ENCODE measurements at places on chromosomes 3 and 15. TPM values are rescaled to one million over a fixed set of nuclear protein-coding genes. Genes with fewer than 3 reads are reported as not detected.

DNA sequence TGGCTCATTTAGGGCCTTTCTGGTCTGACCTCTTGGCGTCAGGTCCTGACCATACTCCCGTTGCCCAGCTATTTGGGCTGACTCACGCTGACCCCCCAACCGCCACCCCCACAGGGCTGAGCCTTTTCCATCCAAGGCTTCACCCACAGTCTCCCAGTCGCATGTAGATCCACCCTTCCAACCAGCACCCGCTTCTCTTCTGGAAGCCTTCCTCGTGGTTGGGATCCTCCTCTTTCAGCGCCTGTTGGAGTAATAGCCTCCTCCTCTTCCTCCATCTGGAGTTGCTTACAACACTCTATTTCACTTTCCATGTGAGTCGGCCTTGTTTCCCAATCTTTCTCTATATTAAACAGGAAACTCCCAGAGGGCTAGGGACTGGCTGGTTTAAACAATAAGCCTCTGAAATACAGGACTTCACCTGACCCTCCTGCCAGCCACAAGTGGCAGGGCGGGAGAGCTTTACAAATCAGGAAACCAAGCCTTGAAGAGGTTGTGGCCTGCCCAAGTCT lies 2.1 kb upstream of the ALAS1 start:
- no peak for DNase-seq

GRCh38 chr3:40741729-40742128 lies 217.0 kb downstream of the ZNF621 start:
- no peak for DNase-seq

- no peak for DNase-seq
Measured at GRCh38 chr3:100871306-100871705, 121.9 kb downstream of the ABI3BP start.

- DNase-seq: no peak
Measured at GRCh38 chr3:192038726-192039125, 577.8 kb downstream of the PYDC2 start.

GRCh38 chr3:124558991-124559845 lies 171.0 kb upstream of the UMPS start:
- DNase-seq: peak; percentile 88

GRCh38 chr3:141228395-141228794 lies 3.2 kb upstream of the PXYLP1 start:
- no peak for DNase-seq

GRCh38 chr3:46926871-46927717 lies 49.5 kb downstream of the CCDC12 start:
- peak; percentile 73 for DNase-seq

DNA sequence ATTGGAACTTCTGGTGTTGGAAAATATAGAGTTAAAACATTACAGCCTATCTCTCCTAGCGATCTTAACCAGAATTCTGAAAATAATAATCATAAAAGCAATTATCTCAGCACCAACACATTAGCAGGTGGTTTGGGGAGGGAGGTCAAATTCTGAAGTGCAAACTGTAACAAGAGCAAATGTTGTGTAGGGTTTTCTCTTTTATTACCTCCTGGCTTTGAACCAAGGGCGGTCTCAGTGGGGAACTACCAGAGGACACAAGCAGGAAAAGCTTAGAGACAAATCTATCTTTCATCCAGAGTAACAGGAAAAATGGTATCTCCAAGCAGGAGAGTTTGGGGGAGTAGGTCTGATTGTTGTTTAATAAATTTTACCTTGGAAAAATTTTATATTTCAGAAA lies 5.5 kb upstream of the ARRDC4 start:
- DNase-seq: no peak

DNA sequence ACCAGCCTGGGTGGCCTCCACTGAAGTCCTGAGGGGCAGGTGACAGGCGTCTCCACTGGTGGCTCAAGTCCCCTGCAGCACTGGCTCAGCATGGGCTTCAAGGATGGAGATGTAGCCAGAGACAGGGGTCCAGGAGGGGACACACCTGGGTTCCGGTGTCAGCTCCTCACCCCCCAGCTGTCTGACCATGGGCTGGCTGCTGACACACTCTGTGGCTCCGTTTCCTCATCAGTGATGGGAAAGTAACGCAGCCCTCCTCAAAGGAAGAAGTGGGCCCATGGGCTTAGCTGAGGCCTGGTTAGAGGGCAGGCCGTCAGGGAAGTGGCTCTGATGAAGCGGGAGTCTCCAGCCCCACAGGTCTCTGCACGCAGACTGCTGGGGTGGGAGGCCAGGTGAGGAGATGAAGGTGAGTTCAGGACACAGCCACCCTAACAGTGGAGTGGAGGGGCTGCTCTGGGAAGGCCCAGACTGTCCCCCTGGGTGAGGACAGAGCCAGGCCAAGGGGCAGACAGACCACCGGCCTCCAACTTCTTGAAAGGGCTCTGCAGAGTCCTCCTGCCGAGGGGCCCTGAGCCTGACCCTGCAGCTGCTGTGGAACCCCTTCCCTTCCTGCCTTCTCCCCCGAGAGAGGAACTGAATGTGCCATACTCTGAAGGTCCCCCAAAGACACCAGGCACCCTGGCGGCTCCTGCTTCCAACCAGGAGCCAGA lies 24.0 kb downstream of the PSTPIP1 start:
- no peak for DNase-seq

- no peak for DNase-seq
Measured at GRCh38 chr3:38549957-38550840, 54.1 kb downstream of the EXOG start.

- DNase-seq: peak; percentile 79
Measured at GRCh38 chr3:71784914-71785531, at the start of gene PROK2. TSS of gene PROK2 (minus strand) at chr3:71785148. CDS start at chr3:71785052, 96 bp downstream.

- no peak for DNase-seq
Measured at GRCh38 chr3:50302095-50303012, 1.0 kb downstream of the HYAL1 start.

DNA sequence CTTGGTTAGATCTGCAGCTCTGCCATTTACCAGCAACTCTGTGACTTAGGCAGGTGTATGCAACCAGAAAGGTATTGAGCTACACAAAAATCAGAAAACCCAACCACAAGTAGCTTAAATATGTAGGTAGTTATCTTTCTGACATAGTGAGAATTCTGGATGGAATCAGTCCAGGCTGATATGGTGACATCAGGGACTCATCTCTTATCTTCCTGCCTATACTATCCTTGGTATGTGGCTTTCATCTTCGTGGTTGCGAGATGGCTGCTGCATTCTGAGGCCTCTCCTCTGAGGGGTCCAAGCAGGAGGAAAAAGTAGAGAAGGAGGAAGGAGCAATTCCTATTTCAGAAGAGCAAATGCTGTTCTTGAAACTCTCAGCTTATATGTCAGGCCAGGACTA lies 40.0 kb downstream of the CTDSPL start:
- no peak for DNase-seq

DNA sequence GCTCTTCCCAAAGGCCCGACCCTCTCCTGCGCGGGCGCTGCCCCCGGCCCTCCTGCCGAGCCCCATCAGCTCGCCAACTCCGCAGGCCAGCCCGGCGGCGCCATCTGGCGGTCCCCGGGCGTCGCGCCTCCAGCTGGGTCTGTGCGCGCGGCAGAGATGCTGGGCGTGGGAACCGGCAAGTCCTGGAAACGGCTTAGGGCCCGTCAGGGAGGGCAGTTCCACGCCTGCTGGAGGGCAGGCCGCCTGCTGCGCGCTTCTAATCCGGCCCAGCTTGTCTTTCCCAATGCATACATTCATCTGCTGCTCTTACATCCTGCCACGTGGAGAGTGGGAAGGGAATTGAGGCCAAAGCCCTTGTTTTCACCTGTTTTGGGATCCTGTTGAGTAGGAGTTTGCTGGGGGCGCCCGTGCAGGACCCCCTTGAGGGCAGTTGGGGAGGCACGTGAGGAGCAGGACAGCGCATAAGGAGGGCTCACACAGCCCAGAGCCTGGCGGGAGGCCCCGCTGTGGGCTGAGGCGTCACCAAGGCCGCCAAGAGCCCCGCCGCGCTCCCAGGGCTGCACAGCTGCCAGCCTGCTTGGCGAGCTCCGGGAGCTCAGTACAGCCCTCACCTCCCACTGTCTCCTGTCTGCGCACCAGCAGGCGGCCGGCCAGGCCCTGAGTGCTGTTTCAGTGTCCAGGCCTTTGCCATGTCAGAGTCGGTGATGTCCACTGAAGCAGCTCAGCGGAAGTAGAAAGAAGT lies 165.6 kb downstream of the NSMCE3 start:
- DNase-seq: peak; percentile 99

- DNase-seq: no peak
Measured at GRCh38 chr3:56365905-56366640, 102.2 kb downstream of the ERC2 start.

- peak; percentile 29 for DNase-seq
Measured at GRCh38 chr3:104556372-104557078, 810.2 kb upstream of the ALCAM start.

GRCh38 chr3:64213962-64214379 lies 11.3 kb downstream of the PRICKLE2 start:
- DNase-seq: peak; percentile 32

DNA sequence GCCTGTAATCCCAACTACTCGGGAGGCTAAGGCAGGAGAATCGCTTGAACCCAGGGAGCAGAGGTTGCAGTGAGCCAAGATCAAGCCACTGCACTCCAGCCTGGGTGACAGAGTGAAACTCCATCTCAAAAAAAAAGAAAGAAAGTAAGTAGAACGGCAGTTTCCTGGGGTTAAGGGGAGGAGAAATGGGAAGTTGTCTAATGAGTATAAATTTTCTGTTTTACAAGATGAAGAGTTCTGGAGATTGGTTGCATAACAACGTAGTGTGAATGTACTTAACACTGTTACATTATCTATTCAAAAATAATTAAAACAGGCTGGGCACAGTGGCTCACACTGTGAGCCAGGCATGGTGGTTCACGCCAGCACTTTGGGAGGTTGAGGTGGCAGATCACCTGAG lies 45.4 kb downstream of the GRK7 start:
- no peak for DNase-seq

DNA sequence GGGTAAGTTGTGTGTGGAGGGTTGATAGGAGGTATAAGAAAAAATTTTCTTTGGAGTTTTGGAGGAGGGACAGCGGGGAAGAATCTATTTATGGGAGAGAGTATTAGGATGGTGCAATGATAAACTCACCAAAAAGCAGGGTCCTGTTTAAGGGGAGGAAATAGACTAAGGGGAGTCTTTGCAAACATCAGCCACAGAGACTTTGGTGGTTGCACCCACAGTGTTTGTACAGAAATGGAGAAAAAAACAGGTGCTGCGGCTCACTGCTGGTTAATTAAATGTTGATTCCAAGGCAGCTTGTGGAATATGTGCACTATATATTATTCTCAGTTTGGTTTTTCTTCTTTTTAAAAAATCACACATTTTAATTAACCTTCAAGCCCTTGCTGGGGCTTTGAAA lies 182.1 kb downstream of the NECTIN3 start:
- no peak for DNase-seq

GRCh38 chr3:30042274-30042859 lies 564.0 kb upstream of the TGFBR2 start:
- peak; percentile 19 for DNase-seq

The KLHL6 gene
- under 0.01 TPM for total RNA-seq

DNA sequence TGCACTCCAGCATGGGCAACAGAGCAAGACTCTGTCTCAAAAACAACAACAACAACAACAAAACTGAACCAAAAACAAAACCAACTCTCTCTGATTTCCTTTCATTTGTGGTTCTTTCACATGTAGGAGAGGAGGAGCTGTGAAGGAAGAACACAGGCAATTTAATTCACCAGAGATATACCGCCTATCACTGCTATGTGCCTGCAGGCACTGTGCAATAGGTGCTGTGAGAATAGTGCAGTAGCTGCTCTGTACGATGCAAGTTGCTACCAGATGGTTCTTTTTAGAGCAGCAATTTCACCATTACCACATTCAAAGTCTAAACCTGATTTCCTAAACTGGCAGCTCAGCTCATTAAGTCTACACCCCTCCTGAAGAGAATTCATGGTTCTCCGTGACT lies 11.3 kb upstream of the PROK2 start:
- no peak for DNase-seq

DNA sequence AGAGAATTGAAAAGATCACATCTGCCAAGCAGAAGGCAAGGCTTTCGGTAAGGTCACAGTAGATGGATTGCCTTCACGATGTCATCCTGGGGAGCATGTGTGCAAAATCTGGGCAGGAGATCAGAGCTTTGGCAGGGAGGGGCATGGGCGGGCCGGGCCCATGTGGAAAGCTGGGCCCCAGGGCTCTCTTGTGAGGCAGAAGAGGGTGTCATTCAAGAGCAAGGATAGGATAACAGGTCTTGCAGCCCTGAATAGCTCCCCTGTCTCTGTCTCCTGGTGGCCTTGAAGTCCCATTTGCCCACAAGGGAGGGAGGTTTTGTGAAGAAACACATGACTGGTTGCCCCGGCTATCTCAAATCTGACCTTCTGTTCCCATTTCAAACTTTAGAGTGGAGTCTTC lies 172.0 kb downstream of the OPA1 start:
- no peak for DNase-seq

DNA sequence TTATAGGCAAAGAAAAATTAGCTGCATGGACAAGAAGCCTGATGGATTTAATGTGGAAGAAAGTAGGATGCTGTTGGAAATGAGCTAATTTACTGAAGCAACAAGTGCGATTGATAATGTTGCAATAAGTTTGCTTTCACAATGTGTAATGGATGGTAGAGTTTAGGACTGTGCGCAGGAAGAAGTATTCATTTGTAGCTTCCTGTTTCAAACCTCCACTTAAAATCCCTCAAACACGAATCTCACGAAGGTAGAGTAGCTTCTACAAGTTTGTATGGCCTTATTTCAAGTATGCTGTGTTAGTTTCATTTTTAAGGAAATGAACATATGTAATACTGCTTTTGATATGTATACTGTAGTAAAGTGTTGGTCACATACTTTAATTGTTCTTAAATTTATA lies 42.3 kb downstream of the KCNH8 start:
- DNase-seq: no peak

DNA sequence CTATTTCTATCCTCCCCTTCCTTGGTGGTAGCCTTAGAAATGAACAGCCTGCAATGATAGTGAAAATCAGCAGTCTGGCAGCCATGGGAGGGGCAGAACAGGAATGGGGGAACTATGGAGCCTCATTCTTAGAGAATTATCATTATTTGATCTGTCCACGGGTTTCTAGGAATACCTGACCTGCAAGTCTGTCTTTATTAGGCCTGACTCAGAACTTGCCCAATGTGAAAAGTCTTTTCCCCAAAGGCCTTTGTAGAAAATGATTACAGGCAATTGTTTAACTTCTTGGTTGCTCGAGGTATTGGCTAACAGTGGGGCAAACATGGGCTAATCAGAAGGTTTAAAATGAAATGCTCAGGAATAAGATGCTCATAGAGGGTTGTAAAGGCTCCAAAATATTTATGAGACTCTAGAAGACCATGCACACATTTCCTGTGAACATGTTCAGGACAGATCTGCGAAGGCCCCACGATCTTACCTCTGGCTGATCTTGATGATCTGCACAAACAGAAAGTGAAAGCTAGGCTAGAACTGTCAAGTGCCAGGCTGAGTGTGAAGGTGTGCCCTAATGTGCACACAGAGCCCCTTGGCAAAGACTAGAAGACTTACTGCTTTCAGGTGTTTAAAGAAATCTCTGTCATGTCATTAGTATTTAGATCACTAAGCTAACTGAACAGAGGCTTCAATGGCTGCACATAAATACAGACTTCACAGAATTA lies 39.6 kb upstream of the LAMP3 start:
- DNase-seq: no peak
